CD4-positive, alpha-beta T cell treated with Interleukin-17A for 1 hour (primary cell): ENCODE measurements at places on chromosomes 16 and 17.

DNA sequence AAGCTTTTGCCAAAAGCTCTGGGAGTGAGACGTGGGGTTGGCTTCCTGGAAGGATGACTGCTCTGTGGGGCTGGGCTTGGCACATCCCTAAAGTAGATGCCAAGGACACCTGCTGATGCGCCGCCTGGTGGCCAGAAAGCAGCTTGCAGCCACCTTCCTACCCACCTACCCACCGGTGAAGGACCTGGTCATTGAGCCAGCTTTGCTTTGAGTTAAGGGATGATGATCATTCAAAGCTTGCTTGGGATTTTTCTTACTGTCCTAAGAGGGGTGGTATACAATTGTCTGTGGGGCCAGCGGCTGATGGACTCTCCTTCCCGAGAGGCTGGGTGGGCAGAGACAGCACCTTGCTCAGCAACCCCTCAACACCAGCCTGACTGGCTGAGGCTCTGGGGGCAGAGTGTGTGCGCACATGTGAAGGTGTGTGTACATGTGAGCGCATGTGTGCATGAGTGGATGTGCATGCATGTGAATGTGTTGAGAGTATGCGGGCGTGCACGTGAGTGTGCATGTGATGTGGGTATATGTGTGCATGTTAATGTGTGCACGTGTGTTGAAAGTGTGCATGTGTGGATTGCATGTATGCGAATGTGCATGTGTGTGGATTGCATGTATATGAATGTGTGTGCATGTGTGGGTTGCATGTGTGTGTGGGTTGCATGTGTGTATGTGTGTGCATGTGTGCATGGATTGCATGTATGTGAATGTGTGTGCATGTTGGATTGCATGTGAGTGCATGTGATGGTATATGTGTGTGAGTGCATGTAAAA is 18.6 kb downstream of the C1QTNF1 start:
- DNase-seq, result peak; percentile 64

GRCh38 chr16:88331989-88332920 is 50.5 kb upstream of the ZNF469 start:
- DNase-seq, result no peak

DNA sequence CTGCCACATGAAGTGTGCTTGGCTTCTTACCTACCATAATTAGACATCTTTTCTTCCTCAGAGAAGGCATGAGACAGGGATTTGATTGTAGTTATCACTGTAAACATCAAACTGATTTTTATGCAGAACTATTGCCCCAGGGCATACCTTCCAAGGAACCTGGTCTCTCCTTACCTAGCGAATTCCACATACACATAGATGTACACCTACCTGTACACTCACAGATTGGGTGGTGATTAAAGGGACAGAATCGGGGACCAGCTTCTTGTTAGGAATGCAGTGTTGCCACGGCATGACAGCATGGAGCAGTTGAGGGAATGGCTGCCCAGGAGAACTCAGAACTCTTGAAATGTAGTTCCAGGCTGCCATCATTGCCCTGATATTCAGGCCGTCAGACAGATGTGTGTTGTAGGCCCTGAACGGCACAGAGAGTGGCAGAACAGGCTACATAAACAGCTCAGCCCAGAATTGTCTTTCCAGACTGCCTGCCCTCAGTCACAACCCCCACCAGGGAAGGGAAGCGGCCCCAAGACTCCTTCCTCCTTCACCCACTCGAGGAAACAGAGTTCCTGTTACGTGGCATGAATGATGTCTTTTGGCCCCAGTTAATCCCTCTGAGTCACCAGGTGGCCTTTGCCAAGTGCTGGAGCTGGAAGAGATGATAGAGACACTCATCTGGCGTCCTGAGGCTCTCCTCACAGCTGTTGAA is 17.8 kb upstream of the NAGLU start:
- no peak for DNase-seq

- no peak for DNase-seq
These were observed 34.9 kb downstream of the USP31 start for GRCh38 chr16:23114131-23114904.

DNA sequence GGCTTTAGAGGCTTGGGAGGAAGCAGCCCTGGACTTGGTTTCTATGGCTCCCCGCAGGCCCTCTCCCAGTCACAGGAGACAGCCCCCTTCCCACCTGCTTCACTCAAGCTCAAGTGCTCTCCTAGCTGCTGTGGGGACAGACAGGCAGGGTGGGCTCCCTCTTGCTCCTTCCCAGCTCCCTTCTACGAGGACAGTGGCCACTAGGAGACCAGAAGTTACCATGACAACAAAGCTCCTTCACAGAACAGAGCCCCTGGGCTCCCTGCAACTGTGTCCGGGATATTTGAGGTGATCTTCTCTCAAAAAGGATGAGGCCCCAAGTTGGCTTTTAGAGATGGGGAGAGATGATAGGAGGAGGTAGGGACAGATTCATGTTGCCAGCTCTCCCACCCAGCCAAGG is 116.3 kb downstream of the AMFR start:
- DNase-seq, result no peak

GRCh38 chr17:80729761-80730160 is 185.1 kb downstream of the RPTOR start:
- no peak for DNase-seq
